ENCODE measurements at places on chromosomes 1 and 21. TPM values are rescaled to one million over a fixed set of nuclear protein-coding genes. Genes with fewer than 3 reads are reported as not detected.

- DNase-seq = no peak
These were observed 90.4 kb downstream of the SLC30A10 start for GRCh38 chr1:219837994-219838294.

- no peak for DNase-seq
These were observed 12.0 kb downstream of the DHCR24 start for GRCh38 chr1:54875000-54875399.

DNA sequence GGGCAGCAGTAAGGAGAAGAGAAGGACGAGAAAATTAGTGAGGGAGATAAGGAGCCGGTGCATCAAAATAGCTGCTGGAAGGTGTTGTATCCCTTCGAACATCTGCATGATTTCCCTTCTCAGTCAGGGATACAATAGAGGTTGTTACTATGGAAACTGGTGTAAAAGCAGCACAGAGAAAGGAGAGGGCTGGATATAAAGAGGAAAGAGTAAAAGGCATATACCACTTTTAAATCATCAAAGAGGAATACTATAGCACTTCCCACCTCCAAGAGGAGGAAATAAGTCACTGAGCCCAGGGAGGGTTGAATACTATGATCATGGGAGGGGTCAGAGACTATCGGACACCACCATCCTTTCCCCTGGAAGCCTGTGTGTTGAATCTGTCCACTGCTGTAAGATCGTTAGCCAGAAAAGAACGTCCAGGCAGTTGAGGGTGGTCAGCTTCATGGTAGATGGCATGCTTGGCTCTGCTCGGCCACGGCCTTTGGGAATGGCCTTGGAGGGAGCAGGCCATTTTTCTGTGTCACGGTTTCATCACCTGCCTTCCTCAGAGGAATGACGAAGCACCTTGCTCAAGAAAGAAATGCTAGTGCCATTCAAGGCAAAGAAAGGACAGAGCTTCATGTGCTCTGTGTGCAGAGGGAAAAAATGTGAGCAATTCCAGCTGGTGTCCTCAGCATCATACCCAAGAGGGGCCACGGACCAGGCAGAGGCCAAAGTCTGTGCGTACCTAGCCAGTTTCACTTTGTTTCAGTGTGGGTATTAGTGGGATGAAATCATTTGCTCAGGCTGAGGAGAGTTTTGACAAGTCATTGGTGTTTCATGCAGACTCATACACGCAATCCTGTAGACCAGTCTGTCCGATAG is 64.2 kb downstream of the IRF2BP2 start:
- DNase-seq = no peak

GRCh38 chr1:110570307-110570706 is 35.9 kb downstream of the KCNA2 start:
- no peak for DNase-seq

DNA sequence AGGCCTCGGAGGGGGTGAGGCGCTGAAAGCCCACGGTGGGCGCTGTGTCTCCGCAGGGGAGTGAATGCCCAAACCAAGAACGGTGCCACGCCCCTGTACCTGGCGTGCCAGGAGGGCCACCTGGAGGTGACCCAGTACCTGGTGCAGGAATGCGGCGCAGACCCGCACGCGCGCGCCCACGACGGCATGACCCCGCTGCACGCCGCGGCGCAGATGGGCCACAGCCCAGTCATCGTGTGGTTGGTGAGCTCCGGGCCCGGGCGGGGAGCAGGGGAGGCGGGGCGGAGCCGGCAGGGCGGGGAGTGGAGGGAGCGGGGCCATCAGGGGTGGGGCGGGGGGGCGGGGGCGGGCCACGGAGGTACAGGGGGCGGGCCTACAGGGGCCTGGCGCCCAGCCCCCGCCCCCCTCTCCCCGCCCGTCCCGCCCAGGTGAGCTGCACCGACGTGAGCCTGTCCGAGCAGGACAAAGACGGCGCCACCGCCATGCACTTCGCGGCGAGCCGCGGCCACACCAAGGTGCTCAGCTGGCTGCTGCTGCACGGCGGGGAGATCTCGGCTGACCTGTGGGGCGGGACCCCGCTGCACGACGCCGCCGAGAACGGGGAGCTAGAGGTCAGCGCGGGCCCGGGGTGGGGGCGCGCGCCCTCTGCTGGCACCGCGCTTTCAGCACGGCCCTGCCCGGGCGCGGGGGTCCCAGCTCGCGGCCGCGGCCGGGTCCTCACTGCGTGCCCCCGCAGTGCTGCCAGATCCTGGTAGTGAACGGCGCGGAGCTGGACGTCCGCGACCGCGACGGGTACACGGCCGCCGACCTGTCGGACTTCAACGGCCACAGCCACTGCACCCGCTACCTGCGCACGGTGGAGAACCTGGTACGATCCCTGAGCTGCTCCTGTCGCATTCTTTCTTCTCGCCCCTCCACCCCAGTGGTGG is 15.9 kb downstream of the ESPN start:
- DNase-seq = no peak

- DNase-seq = no peak
These were observed 4.3 kb upstream of the SLX9 start for GRCh38 chr21:44935533-44935927.

GRCh38 chr1:172456344-172456769 is 12.5 kb upstream of the PIGC start:
- DNase-seq = no peak

DNA sequence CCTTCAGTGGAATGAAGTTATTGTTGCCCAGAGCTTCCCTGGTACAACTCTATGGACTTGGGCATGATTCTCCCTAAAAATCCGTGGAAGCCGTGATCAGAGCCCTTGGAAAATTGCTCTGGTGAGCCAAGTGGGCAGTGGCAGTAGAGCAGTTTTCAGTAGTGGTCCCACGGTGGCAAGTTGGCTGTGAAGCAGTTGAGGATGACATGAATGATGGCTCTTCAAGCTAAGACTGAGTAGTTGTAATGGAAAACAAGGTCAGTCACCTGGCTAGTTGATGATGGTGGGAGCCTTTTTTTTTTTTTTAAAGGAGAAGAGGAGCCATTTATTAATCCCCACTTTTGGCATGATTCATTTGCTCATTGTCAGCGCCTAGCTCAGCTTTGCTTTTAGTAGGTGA is 36.2 kb downstream of the PBX1 start:
- DNase-seq = no peak

The MDM4 gene
- 87.5 TPM for total RNA-seq

Measured in skin of body (tissue), 3 donors.